ENCODE measurements at places on chromosomes 7 and 10.

GRCh38 chr7:495326-495725 lies 24.3 kb downstream of the PDGFA start:
- H3K4me3 ChIP-seq: no peak overlapping the region
- no peak for DNase-seq
- no peak overlapping the region for H3K27ac ChIP-seq
- peaks cover 5% of the 10 kb centered on the region for H3K4me1 ChIP-seq
- no peaks in the 10 kb centered on the region for H3K36me3 ChIP-seq

DNA sequence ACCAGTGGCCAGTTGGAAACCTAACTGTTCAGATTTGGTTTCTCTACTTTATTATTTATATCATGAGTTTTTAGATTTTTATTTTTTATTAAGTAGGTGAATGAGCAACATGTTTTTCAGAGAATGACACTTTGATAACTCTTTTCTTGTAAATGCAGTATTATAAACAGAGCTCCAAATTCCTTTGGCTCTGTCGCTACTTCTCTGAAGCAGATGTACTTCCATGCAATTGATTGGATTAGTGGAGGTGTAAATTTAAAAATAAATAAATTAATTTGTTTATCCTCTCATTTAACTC lies 34.3 kb upstream of the ICA1 start:
- DNase-seq: no peak
- no peaks in the 10 kb centered on the region for H3K36me3 ChIP-seq
- H3K27ac ChIP-seq: no peak overlapping the region

GRCh38 chr7:29146057-29146706 lies at the start of gene CPVL:
TSS of gene CPVL (minus strand) at chr7:29146537. CDS start at chr7:29121061, 25,476 bp downstream.
- DNase-seq: no peak
- H3K4me1 ChIP-seq: peaks cover 7% of the 10 kb centered on the region
- peaks cover 37% of the 10 kb centered on the region for H3K27me3 ChIP-seq
- no peaks in the 10 kb centered on the region for H3K36me3 ChIP-seq
- H3K4me3 ChIP-seq: no peak within 1 kb of the TSS

GRCh38 chr7:20229646-20230500 lies 12.7 kb upstream of the MACC1 start:
- no peak overlapping the region for H3K27ac ChIP-seq
- no peak overlapping the region for H3K4me3 ChIP-seq
- no peak for DNase-seq
- no peaks in the 10 kb centered on the region for H3K36me3 ChIP-seq
- H3K4me1 ChIP-seq: no peaks in the 10 kb centered on the region

- H3K27me3 ChIP-seq: no peaks in the 10 kb centered on the region
- no peak overlapping the region for H3K4me3 ChIP-seq
- DNase-seq: no peak
- H3K4me1 ChIP-seq: peaks cover 19% of the 10 kb centered on the region
Measured at GRCh38 chr7:3000566-3000965, 43.1 kb downstream of the CARD11 start.

GRCh38 chr10:84895541-84895940 lies 567.2 kb downstream of the CCSER2 start:
- no peak overlapping the region for H3K27ac ChIP-seq
- no peaks in the 10 kb centered on the region for H3K4me1 ChIP-seq
- no peak overlapping the region for H3K4me3 ChIP-seq
- no peaks in the 10 kb centered on the region for H3K36me3 ChIP-seq
- H3K27me3 ChIP-seq: no peaks in the 10 kb centered on the region

GRCh38 chr10:14564268-14564744 lies 210.4 kb downstream of the FAM107B start:
- peak; percentile 40 for DNase-seq
- peak overlapping the region; percentile 61 for H3K4me3 ChIP-seq
- H3K36me3 ChIP-seq: peaks cover 33% of the 10 kb centered on the region
- H3K4me1 ChIP-seq: peaks cover 91% of the 10 kb centered on the region
- H3K27ac ChIP-seq: peak overlapping the region; percentile 90
- no peaks in the 10 kb centered on the region for H3K27me3 ChIP-seq

DNA sequence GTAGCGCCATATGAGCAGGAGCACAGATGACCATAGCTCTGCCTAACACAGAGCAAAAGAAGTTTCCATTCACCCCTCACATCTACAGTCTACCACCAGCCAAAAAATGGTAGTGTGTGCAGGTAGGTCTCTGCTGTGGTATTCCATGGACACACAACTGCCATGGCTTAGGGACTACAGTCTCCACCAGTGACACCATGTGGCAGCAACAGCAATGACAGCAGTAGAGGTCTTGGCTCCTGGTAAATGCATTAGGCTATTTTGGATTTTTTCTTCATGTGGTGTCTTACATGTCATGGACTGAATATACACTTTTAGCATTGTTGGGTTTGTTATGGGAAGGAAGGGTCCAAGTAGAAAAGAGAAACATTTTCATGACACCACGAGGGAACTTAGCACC lies 70.1 kb upstream of the CABCOCO1 start:
- DNase-seq: no peak
- no peak overlapping the region for H3K4me3 ChIP-seq
- H3K27ac ChIP-seq: no peak overlapping the region
- no peaks in the 10 kb centered on the region for H3K36me3 ChIP-seq
- H3K4me1 ChIP-seq: no peaks in the 10 kb centered on the region

GRCh38 chr10:101226491-101227428 lies 2.5 kb downstream of the LBX1 start:
- no peaks in the 10 kb centered on the region for H3K36me3 ChIP-seq
- peaks cover 46% of the 10 kb centered on the region for H3K4me1 ChIP-seq
- H3K4me3 ChIP-seq: peak overlapping the region; percentile 6
- H3K27me3 ChIP-seq: peaks cover 70% of the 10 kb centered on the region
- peak; percentile 34 for DNase-seq
- H3K27ac ChIP-seq: peak overlapping the region; percentile 8

DNA sequence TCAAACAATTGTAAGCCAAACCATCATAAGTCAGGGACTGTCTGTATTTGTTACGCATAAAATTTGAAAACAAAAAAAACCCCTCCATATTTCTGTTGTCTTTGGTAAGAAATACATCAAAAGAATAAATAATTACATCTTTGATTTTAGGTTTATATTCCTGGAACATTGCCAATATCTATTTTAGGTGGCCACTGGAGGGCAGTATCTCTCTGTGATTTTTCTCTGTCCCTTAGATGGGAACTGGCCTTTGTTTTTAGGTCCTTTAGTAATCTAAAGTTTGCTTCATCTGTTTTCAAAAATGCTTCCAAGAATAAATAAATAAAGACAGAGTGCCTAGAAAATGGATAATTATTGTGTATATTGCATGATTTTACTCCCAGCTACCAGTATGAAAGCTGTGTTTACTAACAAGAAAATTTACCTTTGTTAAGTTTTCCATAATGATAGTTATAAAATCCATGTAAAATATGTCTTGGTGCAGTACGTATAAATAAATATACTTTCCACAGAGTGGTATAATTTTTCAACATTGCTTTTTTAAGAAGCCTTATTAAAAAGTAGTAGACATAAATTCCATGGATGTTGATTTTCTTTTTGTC lies 64.2 kb downstream of the PHYHIPL start:
- no peak overlapping the region for H3K4me3 ChIP-seq
- no peaks in the 10 kb centered on the region for H3K27me3 ChIP-seq
- H3K4me1 ChIP-seq: no peaks in the 10 kb centered on the region
- H3K36me3 ChIP-seq: no peaks in the 10 kb centered on the region
- no peak overlapping the region for H3K27ac ChIP-seq

DNA sequence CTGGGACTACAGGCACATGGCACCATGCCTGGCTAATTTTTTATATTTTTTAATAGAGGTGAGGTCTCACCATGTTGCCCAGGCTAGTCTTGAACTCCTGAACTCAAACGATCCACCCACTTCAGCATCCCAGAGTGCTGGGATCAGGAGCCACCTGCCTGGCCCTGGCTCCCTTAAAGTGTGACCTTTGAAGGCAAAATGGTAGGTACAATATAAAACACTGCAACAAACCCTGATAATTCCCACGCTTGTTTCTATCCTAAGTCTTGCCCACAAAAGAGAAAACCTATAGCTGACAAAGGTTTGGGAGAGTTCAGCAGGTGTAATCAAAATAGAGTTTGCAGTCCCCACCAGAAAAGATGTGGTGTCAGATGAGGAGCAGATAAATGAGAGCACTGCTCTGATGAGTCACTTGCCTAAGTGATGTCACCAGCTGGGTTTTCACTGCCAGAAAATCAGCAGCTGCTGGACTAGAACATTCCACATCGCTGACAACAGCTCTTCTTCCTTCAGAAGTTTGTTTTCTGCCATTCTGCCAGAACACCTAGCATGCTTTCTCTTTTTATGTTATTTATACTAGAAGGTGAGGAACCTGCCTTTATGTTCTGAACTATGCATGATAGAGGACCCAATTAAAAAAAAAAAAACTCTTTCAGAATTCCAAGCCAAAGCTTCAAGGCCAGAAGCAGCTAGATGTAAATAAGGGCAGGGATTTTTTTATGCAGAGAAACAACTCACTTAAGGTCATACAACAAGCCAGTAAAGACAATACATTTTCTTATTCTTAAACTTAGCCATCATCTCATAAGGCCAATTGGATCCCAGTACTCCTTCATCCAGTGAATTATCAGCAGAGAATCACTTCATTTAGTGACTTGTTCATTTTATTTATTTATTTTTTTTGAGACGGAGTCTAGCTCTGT lies 18.0 kb downstream of the PURB start:
- H3K27me3 ChIP-seq: no peaks in the 10 kb centered on the region
- no peak overlapping the region for H3K4me3 ChIP-seq
- no peaks in the 10 kb centered on the region for H3K36me3 ChIP-seq
- H3K27ac ChIP-seq: peak overlapping the region; percentile 52
- peaks cover 7% of the 10 kb centered on the region for H3K4me1 ChIP-seq
- peak; percentile 62 for DNase-seq
